ENCODE measurements at places on chromosomes 12 and 14.

DNA sequence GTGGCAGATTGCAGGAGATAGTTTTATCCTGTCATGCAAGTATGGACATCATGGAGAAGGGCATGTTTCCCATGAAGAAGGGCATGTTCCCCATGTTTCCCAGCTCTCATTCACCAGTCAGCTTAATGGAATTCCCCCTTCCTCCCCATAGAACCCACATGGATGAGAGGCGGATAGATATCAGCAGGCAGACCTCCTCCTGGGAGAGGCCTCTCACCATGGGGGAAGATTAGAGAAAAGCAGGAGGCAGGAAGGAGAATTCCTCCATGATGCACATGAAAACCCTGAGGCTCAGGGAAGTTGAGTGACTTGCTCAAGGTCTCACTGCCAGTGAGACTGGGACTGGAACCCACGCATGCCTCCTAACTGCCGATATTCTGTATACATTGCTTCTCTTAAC, 92.9 kb upstream of the FOXN3 start:
- DNase-seq = no peak

- DNase-seq = no peak
Observed at GRCh38 chr14:99574099-99574880, 29.7 kb downstream of the CCDC85C start.

- no peak for DNase-seq
Observed at GRCh38 chr12:125193376-125194152, 128.3 kb downstream of the AACS start.

DNA sequence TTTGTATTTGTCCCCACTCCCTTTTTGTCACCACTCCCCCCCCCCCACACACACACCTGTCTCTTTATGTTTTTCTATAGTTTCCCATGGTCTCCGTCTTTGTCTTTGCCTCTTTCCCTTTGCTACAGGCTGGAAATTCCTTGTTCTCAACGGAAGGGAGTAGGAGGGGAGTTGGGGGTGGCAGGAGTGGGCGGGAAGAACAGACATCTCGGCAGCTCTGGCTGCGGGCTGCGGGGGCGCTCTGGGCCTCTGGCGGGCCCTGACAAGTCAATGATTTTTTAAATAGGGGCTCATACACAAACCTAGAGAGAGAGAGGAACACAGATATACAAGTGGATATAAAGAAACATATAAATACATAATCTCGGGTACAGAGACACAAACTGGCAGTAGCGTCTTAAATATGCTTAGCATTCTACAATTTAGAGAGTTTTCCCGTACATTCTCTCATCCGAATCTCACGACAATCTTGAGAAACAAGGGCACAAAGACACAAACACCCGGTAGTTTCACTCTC, 2.4 kb upstream of the NAB2 start:
- peak; percentile 80 for DNase-seq

DNA sequence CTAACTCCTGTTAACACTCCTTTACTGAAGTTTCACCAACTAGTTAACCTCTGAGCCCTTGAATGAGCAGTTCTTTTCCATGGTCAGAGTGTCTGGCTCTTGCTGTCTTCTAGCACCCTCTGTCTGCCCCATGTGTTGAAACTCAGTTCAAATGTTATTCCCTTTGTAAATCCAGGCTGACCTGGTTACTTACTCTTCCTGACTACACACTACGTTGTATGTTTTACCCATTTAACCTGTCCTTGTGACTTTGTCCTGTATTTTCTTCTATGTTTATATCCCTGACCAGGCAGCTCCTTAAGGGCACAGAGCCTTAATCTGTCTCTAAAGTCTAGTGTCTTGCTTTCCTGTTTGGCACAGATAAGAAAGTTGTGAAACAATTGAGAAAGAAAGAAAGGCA, 389.0 kb upstream of the RPL10L start:
- DNase-seq = no peak

DNA sequence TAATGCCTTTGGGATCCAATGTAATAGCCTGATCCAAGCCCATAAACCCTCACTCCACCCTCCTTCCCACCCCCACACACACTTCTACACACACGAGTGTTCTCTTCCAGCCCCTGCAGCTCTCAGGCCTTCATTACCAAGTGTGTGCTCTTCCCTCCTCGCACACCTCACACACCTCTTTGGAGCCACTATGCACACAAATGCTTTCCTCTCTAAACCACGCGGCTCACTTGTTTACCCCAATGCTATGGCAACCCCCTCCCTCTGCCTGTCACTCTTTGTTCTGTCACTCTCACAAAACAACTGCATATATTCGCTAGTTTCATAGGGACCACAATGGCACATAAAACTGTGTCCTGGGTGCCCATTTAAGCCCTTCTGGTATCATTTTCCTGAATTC, 35.1 kb downstream of the PPP2R5E start:
- no peak for DNase-seq

- no peak for DNase-seq
Observed at GRCh38 chr14:20631023-20631879, 10.2 kb downstream of the OR6S1 start.

DNA sequence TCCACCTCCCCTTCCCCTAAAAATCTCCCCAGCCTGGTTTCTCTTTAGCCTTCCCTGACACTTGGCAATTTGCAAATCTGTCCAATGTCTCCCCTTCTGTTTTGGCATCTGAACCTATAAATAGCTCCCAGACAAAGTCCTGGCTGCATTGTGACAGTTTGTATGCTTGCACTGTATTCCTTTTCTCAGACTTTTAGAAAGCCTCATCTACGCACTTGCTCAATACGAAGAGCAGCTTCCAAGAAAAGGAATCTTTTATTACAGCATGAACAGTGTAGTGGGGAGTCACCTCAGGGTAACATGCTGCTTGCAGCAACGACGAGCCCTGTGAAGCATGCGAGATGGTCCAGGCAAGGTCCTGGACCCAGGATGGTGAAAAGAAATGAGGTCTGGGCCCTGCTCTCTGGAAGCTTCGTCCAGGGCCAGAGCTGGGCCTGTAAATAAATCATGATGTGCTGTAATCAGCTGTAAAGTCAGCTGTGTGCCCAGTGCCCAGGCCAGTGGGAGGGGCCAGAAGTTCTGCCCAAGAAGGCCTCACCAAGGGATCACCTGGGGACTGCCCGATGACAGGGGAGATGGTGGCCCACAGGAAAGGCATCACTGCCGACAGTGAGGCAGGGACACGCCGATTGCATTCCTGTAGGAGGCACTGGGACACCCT, 88.3 kb downstream of the RIN3 start:
- DNase-seq = no peak

DNA sequence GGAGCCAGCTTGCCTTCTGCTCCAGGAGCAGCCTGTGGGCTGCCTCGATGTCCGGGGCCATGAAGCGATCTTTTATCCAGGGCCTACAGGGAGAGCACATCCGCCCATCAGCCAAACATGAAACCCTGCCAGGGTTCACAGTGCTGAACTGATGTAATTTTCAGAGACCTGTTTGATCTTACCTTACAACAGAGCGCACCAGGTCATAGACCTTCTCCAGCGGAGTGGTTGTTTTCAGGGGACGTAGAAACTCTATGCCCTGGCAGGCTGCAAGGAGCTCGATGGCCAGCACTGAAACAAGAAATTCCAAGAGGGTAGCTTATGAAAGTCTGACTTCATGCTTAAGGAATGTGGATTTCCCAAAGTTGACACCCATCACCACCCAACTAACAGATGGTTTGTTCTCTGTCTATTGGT, 19.7 kb downstream of the HAL start:
- no peak for DNase-seq

DNA sequence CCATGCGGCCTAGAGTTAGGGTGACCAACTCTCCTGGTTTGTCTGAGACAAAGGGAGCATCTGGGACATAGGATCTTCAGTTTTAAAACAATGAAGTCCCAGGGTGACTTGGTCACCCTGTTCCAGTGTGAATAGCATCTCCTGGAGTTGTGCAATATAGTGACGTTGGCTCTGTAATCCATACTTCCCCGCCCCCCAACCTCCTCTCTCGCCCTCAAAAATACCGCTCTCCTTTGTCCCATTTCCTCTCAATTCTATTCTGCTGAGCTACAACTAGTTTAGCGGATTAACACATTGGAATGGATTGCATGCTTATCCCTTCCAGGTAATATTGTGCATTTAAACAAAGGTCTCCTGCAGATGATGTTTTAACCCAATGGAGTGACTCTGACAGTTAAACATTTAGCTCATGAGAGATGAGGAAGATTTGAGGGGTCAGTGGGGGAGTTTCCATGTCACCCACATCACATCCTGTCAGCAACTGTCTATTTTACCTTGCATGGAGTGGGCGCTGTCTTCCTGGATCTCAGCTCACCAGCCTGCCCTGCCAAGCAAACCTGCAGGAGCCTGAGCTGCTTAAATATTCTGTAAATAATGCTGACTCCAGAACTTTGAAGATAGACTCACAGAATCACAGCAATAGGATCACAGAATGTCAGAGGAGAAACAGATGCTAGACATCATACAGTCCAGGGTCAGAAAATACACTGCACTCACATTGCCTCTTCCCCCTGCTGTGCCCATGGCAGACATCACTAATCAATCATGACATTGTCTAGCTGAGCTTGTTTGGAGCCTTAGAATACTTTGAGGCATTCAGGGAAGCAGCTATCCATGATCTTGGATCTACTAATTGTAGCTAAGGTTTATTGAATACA, 43.0 kb downstream of the MAP1LC3B2 start:
- DNase-seq = no peak

GRCh38 chr12:76533331-76533730, 26.2 kb downstream of the OSBPL8 start:
- no peak for DNase-seq

GRCh38 chr12:78034025-78034424, 203.3 kb downstream of the NAV3 start:
- DNase-seq = no peak

DNA sequence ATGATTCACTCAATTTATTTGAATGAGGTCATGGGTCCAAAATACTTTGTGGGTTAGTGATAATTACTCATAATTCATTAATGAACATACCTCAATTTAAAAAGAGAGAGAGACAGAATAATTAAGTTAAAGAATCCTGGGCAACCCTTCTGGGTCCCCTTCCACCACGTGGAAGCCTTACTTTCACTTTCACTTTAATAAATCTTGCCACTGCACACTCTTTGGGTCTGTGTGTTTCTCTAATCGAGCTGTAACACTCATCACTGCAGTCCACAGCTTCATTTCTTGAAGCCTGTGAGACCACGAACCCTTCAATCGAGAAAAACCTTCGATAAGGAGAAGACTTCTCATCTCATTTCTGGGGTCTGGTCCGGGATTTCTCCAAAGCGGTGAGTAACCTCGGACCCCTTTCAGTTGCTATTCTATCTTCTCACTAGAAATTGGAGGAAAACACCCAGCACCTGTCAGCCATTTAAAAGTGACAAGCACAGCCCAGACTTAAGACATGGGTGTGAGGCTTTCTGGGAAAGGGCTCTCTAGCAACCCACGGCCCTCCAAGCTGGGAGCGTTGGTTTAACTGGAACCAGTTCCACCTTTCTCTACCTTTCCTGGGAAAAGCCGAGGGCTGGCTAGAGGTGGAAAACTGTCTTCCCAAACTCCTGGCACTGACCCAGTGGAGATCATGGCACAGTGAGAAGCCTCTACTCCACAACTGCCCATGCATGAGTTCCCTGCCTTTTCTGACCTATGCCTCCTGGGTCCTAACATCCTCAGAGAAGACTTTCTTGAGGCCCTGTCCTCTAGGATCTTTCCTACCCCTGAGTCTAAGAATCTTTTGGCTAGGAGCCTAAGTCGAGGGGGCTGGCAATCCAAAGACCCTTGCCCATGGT, 148.8 kb upstream of the ATF7IP start:
- DNase-seq = no peak

DNA sequence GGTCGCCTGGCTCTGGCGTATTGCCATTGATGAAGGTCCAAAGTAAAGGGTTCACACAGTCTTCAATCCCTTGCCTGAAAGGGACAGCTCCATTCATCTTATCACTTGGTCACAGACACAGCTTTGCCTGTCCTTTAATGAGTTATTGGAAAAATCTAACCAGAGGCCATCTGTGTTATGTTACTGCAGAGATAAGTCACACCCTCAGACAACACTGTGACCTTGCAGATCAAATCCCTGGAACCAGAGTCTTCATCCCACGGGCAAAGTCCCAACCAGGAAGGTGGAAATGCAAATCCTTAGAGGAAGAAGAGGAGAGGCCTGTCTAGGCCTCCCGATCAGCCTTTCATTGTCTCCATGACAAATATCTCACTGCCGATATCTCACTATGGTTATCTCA, 68.3 kb upstream of the SCN8A start:
- no peak for DNase-seq

GRCh38 chr12:1182069-1182468, 191.0 kb downstream of the ERC1 start:
- DNase-seq = no peak

DNA sequence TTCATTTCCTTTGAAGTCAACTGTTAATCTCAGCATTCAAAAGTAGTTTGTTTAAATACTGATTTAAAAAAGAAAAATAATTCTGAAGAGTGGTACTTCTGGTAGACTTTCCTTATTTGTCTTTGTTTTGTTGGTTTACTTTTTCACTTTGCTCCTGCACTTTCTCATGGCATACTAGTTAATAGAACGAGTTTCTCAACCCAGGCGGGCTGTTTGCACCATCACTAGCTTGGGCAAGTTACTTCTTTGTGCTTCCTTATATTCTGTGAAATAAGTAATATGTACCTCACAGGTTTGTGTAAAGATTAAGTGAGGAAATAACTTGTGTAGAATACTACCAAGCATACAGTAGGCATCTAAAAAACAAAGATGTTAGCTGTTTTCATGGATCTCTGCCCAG, 45.5 kb downstream of the SLC38A6 start:
- DNase-seq = no peak

DNA sequence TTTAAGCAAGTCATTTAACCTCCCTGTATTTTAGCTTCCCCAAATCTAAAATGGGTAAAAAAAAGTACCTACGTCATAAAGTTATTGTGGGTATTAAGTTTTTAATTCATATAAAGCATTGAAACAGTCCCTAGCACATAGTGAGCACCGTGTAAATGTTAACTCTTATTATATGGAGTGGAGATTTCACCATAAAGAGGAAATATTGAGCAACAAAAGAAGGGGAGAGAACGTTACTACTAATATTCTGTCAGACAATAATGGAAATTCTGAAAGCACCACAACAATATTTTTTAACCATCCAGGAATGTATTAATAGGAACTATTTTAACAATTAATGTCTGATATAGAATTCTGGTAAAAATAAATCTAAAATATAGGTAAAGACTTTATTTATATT, 7.8 kb upstream of the CD163L1 start:
- DNase-seq = no peak

- DNase-seq = no peak
Observed at GRCh38 chr14:95835121-95835730, 41.4 kb upstream of the TUNAR start.
